ENCODE measurements at places on chromosomes 1 and 21.

DNA sequence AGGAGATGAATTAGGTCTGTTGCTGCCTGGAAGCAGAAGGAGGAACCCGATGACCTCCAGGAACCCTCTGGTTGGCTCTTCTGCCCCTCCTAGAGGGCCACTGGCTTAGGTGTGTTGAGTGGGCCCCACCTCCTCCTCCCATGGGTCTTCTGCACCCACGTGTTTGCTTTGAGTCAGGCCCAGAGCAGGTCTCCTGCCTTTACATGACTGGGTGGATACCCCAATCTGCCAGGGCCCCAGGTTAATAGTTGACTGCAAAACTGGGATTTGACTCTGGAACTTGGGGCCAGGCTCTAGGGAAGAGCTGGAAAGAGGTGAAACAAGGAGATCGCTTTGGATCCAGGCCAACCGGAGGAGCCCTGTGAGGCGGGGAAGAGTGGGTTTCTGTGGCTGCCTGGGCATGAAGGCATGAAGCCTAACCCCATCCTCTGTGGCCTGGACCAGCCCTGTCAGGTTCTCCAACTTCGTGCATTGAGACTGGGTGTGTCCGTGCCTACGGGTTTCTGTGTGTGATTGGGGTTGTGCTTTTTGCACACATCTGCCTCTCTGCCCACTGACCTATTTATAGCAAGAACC is 7.8 kb upstream of the LAD1 start:
- DNase-seq, result no peak

GRCh38 chr1:42732126-42732680 is 7.8 kb downstream of the CLDN19 start:
- DNase-seq, result no peak

DNA sequence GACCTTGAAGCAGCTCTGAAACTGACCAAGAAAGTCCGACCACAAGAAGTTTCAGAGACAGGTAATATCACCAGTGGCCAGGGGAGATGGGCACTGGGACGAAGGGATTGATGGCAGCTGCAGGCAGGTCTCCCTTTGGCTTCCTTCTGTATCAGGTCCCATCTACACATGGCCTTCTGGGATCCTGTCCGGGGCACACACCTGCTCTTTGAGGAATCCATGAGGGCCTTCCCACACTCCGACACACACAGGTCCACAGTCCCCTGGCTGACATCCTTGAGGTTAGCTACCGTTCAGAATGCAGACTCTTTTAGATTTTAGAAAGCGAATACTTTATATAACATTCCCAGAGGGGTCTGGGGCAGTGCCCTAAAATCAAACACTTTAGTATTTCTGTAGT is 26.5 kb upstream of the TMEM125 start:
- DNase-seq, result no peak

- DNase-seq, result no peak
These were observed 14.4 kb downstream of the URB2 start for GRCh38 chr1:229640455-229640854.

DNA sequence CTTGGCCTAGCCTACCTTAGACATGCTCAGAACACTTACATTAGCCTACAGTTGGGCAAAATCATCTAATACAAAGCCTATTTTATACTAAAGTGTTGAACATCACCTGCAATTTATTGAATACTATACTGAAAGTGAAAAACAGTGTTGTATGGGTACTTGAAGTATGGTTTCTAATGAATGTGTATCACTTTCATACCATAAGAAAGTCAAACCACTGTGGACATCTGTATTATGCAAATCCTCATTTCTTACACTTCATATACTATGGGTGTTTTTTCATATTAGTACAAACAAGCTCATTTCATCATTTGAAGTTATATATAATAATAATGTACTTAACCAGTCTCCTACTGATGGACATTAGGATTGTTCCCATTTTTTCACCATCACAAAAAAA is 41.2 kb downstream of the TDRD5 start:
- no peak for DNase-seq

DNA sequence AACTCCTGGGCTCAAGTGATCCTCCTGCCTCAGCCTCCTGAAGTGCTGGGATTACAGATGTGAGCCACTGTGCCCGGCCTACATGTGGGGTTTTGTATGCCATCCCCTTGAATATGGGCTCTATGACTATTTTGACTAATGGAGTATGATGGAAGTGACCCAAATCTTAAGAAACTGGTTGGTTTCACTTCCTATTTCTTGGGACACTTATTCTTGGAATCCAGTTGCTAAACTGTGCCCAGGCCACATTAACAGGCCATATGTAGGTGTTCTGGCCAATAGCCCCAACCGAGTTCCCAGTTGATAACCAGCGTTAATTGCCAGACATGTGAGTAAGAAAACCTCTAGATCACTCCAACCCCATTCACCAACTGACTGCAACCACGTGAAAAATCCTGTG is 36.3 kb upstream of the CLIC4 start:
- no peak for DNase-seq

DNA sequence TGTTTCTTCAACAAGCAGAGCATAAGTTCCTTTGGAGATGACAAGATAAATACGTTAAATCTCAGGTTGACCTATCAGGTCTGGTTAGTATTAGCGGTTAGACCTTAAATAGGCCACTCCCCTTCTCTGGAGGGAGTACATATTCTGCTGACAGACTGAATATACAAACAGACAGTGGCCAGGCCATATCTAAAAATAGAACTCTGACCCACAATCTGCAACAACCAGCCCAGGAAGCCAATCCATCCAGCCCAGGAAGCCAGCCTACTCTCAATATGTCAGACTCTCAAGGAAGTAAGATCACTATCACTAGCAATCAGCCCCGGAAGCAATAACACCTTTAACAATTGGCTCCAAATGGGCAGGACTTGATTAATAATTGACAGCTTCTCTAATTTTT is 6.7 kb downstream of the IL20 start:
- DNase-seq, result no peak

DNA sequence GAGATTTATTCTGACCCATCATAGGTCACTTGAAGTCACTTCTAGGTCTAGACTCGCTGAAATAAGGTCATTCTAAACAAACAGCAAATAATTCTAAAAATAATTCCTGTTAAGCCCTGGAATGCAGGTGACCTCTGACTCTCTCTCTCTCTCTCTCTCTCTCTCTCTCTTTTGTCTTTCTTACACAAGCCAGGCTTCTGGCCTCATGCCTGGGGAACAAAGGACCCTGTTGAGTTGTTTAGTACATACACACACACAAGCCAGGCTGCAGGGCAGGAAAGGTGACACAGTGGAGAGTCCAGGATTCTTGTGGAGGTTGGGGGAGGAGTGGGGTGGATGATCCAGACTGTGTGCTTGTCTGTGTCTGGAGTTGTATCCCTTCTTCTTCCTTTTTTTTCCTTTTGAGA is 4.0 kb upstream of the MEX3A start:
- no peak for DNase-seq

GRCh38 chr1:59396387-59396786 is 99.5 kb downstream of the FGGY start:
- DNase-seq, result no peak

- DNase-seq, result no peak
These were observed 34.8 kb downstream of the ADAM30 start for GRCh38 chr1:119861547-119861946.

DNA sequence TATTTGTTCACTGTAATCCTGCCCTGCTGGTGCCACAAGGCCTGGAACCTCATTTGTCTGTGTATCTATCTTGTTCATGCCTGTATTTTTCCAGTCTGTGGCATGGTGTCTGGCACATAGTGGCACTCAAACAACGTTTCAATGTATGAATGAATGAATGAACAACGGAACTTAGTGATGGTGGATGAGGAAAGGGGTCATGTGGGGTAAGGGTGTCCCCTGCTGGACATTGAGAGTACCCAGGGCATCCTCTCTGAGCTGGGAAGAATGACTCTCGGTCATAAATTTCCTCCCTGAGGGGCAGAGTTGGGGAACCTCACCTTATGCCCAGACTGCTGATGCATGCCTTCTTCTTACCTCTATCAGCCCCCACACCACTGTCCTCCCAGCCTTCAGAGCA is 18.9 kb upstream of the ZNF683 start:
- DNase-seq, result peak; percentile 48

DNA sequence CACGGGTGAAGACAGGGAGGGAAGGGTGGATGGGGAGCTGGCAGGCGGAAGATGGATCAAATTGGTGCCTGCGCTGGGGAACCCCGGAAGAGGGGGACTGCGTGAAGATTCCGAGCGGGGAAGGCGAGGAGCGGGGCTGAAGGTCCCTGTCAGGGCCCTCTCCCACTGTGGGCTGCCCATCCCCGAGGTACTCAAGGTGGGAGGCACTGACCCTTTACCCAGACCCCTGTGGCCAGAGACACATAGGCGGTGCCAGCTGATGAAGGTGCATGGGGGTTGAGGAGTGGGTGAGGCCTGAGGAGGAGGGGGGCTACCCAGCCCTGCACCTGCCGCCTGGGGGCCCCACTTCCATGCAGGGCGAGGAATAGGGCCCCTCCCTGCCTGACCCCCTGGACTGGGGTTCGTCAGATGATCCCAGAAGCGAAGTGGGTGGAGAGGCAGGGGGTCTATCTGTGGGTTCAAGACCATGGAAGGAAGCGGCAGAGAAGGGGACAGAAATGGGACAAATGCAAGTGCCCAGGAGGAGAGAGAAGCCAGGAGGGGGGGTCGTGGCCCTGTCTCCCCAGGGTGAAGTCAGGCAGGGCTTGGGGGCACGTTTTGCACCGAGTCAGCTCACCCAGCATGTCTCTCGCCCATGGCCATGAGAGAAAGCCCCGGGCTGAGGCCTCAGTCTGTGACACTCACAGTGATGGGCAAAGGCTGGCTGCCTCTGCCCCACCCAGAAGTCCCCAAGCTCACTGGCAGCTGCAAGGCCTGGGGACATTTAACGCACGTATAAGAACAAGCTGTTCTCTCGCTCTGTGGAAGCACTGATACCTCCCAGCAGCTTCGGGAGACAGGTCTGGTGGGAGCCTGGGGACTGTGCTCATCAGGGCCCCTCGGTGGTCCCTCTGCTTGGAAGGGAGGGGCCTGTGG is 7.0 kb upstream of the MMEL1 start:
- no peak for DNase-seq

DNA sequence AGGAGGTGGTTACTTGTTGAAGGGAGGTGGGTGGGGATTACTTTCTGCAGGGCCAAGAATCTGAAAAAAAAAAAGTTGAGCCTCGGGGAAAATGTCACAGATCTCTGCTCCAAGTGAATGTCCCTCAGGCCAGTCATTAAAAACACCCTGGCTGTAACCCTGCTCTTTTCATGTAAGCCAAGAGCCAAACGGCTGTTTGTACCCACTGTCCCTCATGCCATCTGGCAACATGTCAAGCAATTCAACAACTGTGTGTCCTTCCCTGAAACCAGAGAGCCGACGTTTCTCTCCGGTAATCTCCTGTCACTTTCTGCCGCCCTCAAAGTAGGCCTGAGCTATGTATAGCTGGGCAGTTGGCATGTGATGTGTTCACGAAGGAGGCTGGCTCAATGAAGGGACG is 14.7 kb downstream of the CASQ2 start:
- no peak for DNase-seq

GRCh38 chr1:112727716-112728115 is 12.6 kb upstream of the PPM1J start:
- DNase-seq, result peak; percentile 83

DNA sequence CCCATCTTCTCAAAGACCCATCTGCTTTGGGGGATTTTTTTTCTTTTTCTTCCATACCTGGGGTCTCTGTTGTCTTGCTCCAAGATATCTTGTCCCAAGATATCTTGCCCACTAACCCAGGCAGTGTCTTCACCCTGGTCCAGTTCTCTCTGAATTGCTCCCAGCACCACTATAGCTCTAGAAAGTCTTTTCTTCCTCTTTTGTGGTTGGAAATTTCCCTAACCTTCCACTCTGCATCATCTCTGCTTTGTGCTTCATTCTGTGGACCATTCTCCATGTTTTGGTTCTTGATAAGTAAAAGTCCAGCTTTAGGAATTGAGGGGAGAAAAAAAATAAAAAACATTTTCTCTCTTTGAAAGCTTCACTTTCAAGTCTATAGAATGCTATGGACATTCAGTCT is 20.9 kb downstream of the STYXL2 start:
- no peak for DNase-seq

GRCh38 chr1:154154534-154155191 is at the start of gene NUP210L:
NUP210L (minus strand) TSS chr1:154155073.
- no peak for DNase-seq
